A549 treated with RU486 at 1 μM for 4 hours (cell line): ENCODE measurements at places on chromosomes 11 and 22. TPM values are rescaled to one million over a fixed set of nuclear protein-coding genes. Genes with fewer than 3 reads are reported as not detected.

The PAK1 gene
- 23.1 to 26.7 TPM (median 24.6 TPM) in 5 replicates for total RNA-seq

The NLRP10 gene
- total RNA-seq = not detected in 5 replicates

The RGL4 gene
- total RNA-seq = not detected in 5 replicates

The IFTAP gene
- 14.2 to 20.8 TPM (median 15.9 TPM) in 5 replicates for total RNA-seq

The MMP13 gene
- total RNA-seq = not detected in 5 replicates

The CSTPP1 gene
- 27.7 to 31.8 TPM (median 29.4 TPM) in 5 replicates for total RNA-seq

The SRRD gene
- total RNA-seq = 19.5 to 34.3 TPM (median 23.7 TPM) in 5 replicates

The OR8B8 gene
- not detected in 5 replicates for total RNA-seq

The SPA17 gene
- 16.4 to 29.5 TPM (median 20.7 TPM) in 5 replicates for total RNA-seq

The SOX6 gene
- total RNA-seq = 0.11 to 0.15 TPM (median 0.15 TPM) in 3 of 5 replicates, not detected in the others

The F2 gene
- 2.0 to 3.4 TPM (median 2.2 TPM) in 5 replicates for total RNA-seq

The AMOTL1 gene
- 6.6 to 10.8 TPM (median 9.0 TPM) in 5 replicates for total RNA-seq

The TRIM6 gene
- 8.9 to 13.1 TPM (median 12.4 TPM) in 5 replicates for total RNA-seq

The PRG3 gene
- not detected in 5 replicates for total RNA-seq

The ANO3 gene
- total RNA-seq = 0.02 to 0.19 TPM in 2 of 5 replicates, not detected in the others

The LRRC75B gene
- total RNA-seq = 4.8 to 10.2 TPM (median 8.9 TPM) in 5 replicates

The SPI1 gene
- 0.09 TPM in 1 of 5 replicates, not detected in the others for total RNA-seq

The PRR33 gene
- total RNA-seq = not detected in 5 replicates

The CBX6 gene
- 27.3 to 33.9 TPM (median 31.3 TPM) in 5 replicates for total RNA-seq

The POU2AF2 gene
- total RNA-seq = not detected in 5 replicates

The KDM4E gene
- total RNA-seq = not detected in 5 replicates

The APOL4 gene
- total RNA-seq = not detected in 5 replicates

The NEU3 gene
- 3.1 to 4.3 TPM (median 4.2 TPM) in 5 replicates for total RNA-seq

The MAJIN gene
- not detected in 5 replicates for total RNA-seq

The GLB1L2 gene
- total RNA-seq = 1.8 to 2.4 TPM (median 2.0 TPM) in 5 replicates

The SMIM38 gene
- 0.06 TPM in 1 of 5 replicates, not detected in the others for total RNA-seq

The KRTAP5-1 gene
- not detected in 5 replicates for total RNA-seq

The FBXO3 gene
- 17.5 to 30.4 TPM (median 26.2 TPM) in 5 replicates for total RNA-seq

The SLC22A9 gene
- total RNA-seq = not detected in 5 replicates

The OR10A2 gene
- total RNA-seq = not detected in 5 replicates

The CNTN5 gene
- not detected in 5 replicates for total RNA-seq

The SEC14L6 gene
- not detected in 5 replicates for total RNA-seq

The GRM5 gene
- not detected in 5 replicates for total RNA-seq

The GP1BB gene
- 0.58 to 1.7 TPM (median 1.3 TPM) in 5 replicates for total RNA-seq

The BTBD10 gene
- total RNA-seq = 35.5 to 57.7 TPM (median 45.1 TPM) in 5 replicates

The THRSP gene
- total RNA-seq = not detected in 5 replicates

The VSIG2 gene
- total RNA-seq = 0.23 TPM in 1 of 5 replicates, not detected in the others

The CREB3L1 gene
- 3.9 to 6.2 TPM (median 5.2 TPM) in 5 replicates for total RNA-seq

The NCF4 gene
- not detected in 5 replicates for total RNA-seq

The TMPRSS4 gene
- total RNA-seq = 0.12 TPM in 1 of 5 replicates, not detected in the others

The GLB1L3 gene
- total RNA-seq = not detected in 5 replicates

The FOSL1 gene
- 160 to 254 TPM (median 205 TPM) in 5 replicates for total RNA-seq

The ZFPL1 gene
- total RNA-seq = 29.8 to 38.6 TPM (median 32.9 TPM) in 5 replicates

The MS4A12 gene
- total RNA-seq = not detected in 5 replicates

The ELFN2 gene
- total RNA-seq = 5.2 to 8.9 TPM (median 7.6 TPM) in 5 replicates

The CXCR5 gene
- 0.03 to 0.08 TPM (median 0.07 TPM) in 5 replicates for total RNA-seq

The DUSP8 gene
- 1.3 to 2.5 TPM (median 1.7 TPM) in 5 replicates for total RNA-seq

The NADSYN1 gene
- 38.2 to 48.9 TPM (median 47.0 TPM) in 5 replicates for total RNA-seq

The CLDN5 gene
- total RNA-seq = not detected in 5 replicates

The CSF2RB gene
- not detected in 5 replicates for total RNA-seq

The OR51D1 gene
- not detected in 5 replicates for total RNA-seq

The YPEL4 gene
- 0.32 to 0.39 TPM (median 0.34 TPM) in 5 replicates for total RNA-seq

The RHOD gene
- total RNA-seq = 28.2 to 51.5 TPM (median 41.0 TPM) in 5 replicates

The RFPL1 gene
- total RNA-seq = not detected in 5 replicates

The EFCAB6 gene
- total RNA-seq = 0.16 to 0.99 TPM (median 0.36 TPM) in 5 replicates

The DGCR6 gene
- total RNA-seq = 1.0 to 1.8 TPM (median 1.2 TPM) in 5 replicates

The NPAS4 gene
- not detected in 5 replicates for total RNA-seq
